Glomerular endothelial cell (primary cell): ENCODE measurements at places on chromosomes 13 and 19.

GRCh38 chr13:28489524-28489931 is 5.4 kb downstream of the FLT1 start:
- DNase-seq: no peak

- DNase-seq: no peak
Measured at GRCh38 chr19:9622531-9622930, 1.5 kb upstream of the ZNF561 start.

GRCh38 chr19:34489175-34489574 is 7.6 kb downstream of the WTIP start:
- DNase-seq: no peak

DNA sequence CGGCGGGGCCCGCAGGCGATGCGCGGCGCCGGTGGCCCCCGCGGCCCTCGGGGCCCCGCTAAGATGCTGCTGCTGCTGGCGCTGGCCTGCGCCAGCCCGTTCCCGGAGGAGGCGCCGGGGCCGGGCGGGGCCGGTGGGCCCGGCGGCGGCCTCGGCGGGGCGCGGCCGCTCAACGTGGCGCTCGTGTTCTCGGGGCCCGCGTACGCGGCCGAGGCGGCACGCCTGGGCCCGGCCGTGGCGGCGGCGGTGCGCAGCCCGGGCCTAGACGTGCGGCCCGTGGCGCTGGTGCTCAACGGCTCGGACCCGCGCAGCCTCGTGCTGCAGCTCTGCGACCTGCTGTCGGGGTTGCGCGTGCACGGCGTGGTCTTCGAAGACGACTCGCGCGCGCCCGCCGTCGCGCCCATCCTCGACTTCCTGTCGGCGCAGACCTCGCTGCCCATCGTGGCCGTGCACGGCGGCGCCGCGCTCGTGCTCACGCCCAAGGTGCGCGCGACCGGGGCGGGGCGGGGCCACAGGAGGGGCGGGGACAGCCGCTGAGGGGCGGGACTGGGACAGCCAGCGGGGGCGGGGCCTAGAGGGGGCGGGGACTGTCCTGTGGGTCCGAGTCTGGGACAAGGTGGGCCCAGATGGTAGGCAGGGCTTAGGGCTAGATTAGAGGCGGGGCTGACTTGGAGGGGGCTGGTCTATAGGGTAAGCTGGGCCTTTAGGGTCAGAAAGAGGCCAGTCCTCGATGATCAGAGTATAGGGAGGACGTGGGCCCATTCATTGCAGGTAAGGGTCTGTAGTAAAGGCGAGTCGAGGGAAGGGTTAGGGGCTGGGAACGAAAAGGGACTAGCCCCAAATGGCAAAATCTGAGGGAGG is 5.1 kb downstream of the GRIN2D start:
- DNase-seq: no peak

DNA sequence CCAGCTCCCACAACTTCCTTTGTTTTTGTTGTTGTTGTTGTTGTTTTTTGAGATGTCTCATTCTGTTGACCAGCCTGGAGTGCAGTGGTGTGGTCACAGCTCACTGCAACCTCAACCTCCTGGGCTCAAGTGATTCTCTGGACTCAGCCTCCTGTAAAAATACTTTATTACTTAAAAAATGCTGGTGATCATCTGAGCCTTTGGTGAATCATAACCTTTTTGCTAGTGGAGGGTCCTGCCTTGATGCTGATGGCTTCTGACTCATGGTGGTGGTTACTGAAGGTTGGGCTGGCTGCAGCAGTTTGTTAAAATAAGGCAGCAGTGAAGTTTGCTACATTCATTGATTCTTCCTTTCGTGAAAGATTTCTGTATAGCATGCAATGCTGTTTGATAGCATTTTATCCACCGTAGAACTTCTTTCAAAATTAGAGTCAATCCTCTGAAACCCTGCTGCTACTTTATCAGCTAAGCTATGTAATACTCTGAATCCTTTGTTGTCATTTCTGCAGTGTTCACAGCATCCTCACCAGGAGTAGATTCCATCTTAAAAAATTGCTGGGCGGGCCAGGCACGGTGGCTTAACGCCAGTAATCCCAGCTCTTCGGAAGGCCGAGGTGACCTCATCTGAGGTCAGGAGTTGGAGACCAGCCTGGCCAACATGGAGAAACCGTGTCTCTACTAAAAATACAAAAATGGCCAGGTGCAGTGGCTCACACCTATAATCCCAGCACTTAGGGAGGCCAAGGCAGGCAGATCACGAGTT is 18.0 kb downstream of the ARHGAP35 start:
- DNase-seq: no peak

- no peak for DNase-seq
Measured at GRCh38 chr13:89393758-89394304, 1722.7 kb downstream of the SLITRK5 start.

GRCh38 chr19:52735734-52736133 is 890 bp upstream of the ZNF611 start:
- no peak for DNase-seq
